Fibroblast of skin of left biceps (primary cell): ENCODE measurements at places on chromosomes 6 and 20.

DNA sequence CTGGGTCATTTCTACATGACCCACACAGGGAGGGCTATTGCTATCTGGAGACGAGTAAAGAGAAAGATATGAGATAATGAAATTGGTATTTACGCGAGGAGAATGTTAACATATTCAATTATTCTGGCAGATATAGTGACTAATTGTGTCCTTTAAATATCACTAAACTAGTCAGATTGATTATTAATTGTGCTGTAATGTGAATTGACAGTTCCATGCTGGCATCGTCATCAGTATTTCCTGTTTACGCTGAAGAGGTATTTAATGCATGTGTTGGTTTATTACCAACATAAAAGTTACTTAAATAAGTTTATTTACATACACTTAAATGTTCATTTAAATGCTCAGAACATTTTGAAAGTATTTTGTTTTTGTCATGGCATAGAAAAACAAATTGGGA, 35.7 kb upstream of the OGFRL1 start:
- no peak for DNase-seq

GRCh38 chr6:39669207-39669972, 55.8 kb downstream of the KIF6 start:
- peak; percentile 38 for DNase-seq

- DNase-seq = peak; percentile 9
Observed at GRCh38 chr6:91704531-91704930, 1117.7 kb upstream of the MAP3K7 start.

DNA sequence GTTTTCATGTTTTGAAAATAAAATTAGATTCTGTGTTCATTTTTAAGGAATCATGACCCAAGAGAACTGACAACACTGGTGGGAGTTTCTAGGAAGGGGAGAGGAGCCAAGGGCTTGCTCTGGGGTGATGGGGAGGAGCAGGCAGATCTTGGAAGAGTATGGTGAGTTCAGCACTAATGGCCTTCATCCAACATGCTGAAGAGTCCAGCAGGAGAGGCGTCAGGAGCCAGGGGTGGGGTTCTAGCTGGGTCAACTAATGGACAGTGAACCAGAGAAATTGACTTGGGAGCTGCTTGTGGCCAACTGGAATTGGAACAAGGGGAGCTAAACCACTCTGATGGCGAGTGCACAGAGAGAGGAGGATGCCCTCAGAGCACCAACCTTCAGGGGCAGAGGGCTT, 107.1 kb downstream of the MRPL14 start:
- no peak for DNase-seq

DNA sequence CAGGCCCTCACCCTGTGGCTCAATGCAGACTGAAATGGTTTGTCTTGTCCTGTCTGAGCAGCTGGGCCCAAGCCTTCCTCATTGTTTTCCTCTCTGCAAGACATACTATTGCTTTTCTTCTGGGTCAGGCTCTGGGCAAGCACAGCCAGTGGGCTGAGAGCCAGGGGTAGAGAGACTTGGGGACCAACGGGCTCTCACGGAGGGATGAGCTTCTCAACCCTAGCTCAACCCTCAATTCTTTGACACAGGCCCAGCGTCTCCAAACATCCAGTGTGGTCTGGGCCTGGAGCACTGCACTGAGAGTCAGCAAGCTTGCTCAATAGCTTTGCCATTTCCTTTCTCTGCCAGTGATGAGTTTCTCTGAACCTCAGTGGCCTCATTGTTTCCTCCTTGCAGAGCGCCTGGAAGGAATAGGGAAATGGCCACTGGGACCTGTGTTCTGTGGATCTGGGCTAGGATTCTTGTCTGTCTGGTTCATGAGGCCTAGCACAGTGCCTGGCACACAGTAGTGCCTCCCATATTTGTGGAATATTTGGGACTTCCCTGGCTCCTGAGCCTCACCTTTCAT, 9.3 kb downstream of the ANGPT4 start:
- no peak for DNase-seq

- DNase-seq = no peak
Observed at GRCh38 chr6:79231101-79231500, 3.4 kb downstream of the HMGN3 start.

DNA sequence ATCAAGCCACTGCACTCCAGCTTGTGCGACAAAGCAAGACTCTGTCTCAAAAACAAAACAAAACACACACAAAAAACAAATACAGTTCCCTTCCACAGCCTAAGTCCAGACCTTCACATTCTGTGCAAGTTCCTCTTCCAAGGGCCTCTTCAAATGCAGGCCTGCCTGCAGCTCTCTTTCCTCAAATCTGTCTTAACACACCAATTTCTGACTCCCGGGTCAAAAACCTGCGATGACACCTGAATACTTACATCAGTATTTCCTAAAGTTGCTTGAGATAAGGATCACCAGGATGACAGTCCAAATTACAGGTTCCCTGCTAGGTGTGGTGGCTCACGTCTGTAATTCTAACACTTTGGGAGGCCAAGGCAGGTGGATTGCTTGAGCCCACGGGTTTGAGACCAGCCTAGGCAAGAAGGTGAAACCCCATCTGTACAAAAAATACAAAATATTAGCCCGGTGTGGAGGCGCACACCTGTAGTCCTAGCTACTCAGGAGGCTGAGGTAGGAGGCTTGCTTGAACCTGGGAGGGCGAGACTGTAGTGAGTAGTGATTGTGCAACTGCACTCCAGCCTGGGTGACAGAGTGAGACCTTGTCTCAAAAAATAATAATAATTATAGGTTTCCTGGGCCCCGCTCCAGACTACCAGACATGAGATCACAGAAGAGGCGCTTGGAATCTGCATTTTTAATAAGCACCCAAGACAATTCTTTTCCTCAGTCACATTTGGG, 8.8 kb upstream of the PARD6B start:
- no peak for DNase-seq

DNA sequence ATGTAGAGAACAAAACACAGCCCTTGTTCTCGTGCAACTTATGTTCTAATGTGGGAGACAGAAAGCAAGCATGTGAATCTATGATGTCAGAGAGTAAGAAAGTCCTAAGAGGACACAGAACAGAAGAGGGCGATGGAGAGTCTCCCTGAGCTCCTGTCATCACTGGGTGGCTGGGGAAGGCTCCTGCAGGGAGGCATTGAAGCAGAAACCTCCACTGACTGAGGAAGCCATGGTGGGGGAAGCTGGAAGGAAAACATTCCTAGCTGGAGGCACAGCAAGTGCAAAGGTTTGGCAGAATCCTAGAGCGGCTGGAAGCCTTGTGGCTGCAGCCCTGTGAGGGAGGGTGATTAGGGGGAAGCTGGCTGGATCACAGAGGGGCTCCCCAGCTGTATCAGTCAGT, 248.0 kb downstream of the CDH26 start:
- DNase-seq = peak; percentile 12
